ENCODE measurements at places on chromosomes 2 and 18.

DNA sequence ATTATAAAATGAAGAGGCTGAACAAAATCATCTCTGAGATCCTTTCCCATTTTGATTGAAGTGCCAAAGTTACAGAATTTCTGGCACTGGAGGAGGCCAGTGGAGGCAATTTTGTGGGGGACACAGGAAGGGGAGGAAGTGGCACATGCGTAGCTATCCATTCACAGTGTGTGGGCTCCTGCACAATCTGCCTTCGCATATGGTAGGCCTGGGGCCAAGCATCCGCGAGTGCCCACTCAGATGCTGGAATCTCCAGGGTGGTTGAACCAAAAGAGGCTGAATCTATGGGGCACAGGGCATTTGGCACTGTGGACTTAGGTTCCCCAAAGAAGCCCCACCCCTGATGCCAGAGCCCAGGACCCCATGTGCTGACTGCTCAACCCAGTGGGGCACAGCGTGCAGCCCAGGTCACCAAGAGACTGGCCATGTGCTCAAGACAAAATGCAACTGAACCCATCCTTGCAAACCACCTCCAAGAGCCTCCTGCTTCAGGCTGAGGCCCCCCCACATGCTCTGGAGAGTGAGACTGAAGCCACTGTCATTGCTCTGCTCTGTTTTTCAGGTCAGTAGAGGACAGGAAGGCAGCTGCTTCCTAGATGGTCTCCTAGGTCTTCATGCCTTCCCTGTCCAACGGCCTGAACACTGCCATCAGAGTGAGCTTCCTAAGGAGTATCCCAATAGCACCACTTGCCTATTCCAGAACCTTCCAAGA lies 28.5 kb downstream of the ST8SIA5 start:
- no peak for DNase-seq

DNA sequence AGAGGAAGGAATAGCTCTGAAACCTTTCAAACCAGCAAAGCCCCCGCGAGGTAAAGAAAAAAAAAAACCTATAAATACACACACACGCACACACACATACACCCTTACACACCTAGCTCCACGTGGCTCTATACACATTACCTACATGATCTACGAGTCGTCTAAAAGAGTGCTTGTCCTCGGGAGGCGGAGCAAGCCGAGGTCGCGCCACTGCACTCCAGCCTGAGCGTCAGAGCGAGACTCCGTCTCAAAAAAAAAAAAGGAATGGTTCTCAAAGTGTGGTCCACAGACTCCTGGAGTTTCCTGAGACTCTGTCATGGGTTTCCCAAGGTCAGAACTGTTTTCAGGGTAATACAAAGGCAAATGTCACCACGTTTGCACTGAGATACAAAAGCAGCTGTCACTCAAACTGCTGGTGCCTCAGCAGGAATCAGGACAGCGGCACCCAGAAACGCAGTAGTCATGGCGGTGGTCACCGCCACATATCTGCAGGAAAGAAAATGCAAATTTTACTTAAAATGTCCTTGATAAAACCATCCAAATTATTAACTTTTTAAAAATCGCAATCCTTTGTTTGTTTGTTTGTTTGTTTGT lies 130.0 kb upstream of the GPC1 start:
- no peak for DNase-seq

GRCh38 chr2:49827366-49827765 lies 673.1 kb upstream of the FSHR start:
- no peak for DNase-seq

DNA sequence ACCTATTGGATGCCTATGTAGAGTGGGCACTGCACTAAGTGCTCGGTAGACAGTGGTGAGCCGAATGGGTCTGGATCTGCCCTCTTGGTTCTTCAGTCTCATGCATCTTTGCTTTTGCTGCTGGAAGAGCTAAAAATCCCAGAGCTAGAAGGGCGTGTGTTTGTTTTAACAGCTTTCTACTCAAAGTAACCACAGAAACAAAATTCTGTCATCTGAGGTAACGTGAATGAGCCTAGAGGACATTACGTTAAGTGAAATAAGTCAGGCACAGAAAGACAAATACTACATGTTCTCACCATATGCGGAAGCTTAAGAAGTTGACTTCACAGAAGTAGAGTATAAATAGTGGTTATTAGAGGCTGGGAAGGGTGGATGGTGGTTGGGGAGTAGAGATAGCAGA lies 119.8 kb downstream of the PLB1 start:
- DNase-seq, result no peak

- no peak for DNase-seq
Observed at GRCh38 chr18:44793194-44793593, 112.5 kb downstream of the SETBP1 start.

DNA sequence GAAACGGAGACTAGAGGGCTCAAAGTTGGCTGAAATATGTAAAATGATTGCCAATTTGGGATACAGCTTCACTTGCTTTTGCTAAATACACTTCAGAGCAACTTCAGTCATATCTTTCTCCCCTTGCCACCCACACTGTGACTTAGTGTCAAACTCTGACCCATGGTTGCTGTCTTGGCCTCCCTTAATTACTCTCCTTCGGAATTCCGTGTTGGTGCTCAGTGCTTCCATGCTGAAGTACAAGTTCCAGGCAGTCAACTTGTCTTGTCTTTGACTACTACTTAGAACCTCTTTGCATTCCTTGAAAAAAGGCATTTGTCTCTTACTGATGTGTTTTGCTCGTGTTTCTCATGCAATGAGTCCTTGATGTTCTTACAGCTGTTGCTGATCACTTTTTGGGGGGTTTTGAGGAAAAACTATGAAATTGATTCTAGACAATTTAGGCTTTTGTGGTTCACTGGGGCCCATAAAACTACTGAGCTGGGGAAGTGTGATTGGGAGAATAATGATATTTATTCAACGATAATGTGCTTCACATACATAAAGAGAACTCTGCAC lies 146.0 kb downstream of the UBE2E3 start:
- DNase-seq, result no peak

- DNase-seq, result no peak
Observed at GRCh38 chr2:128371648-128372345, 53.1 kb upstream of the HS6ST1 start.

DNA sequence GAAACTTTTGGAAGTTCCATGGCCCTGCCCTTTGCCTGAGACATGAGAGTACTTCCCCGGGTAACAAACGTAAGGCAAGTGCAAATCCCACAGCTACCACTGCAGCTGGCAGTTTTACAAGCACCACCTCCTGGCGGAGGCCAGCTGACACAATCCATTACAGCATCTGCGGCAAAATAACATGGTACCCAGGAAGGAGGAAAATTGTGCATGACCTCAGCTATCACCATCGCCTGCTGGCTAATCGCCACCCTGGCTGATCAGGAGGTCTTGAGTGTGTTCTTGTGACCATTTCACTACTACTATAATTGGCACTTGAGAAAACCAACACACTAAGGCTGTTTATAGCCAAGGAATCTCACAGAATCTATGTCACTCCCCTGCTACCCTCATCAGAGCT lies 71.7 kb upstream of the SERPINE2 start:
- no peak for DNase-seq

GRCh38 chr18:54147439-54147838 lies 77.0 kb downstream of the MBD2 start:
- DNase-seq, result no peak

DNA sequence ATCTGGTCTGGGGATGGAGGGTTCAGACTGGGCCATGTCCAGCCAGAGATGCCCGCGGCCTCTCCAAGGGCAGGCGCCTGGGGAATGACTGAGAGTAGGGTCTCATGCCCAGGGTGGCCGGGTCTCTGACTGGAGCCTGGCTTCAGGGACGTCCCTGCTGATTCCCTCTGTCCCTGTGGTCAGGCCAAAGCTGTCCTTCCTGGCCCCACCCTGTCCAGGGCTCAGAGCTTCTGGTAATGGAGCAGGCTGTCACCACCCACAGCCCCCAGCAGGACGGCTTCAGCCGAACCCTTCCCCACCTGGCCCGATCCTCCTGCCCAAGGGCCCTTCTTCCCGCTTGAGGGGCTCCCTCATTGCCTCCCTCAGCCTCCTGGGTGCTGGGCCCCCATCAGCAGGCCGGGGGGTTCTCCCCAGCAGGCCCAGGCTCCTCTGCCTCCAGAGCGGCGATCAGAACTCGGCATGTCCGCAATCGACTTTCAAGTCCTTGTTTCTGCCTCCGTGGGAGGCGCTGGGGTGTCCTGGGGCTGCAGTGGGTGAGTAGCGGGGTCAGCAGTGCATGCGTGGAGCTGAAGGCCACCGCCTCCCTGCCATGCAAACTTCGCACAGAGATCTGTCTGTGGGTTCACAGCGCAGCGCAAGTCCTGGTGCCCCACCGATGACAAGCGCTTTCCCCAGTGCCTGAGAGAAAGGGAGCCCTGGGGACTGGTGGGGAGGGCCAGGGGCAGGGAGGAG lies 18.3 kb downstream of the RAMP1 start:
- DNase-seq, result no peak

GRCh38 chr2:143588746-143589145 lies 459.5 kb downstream of the ARHGAP15 start:
- DNase-seq, result no peak

DNA sequence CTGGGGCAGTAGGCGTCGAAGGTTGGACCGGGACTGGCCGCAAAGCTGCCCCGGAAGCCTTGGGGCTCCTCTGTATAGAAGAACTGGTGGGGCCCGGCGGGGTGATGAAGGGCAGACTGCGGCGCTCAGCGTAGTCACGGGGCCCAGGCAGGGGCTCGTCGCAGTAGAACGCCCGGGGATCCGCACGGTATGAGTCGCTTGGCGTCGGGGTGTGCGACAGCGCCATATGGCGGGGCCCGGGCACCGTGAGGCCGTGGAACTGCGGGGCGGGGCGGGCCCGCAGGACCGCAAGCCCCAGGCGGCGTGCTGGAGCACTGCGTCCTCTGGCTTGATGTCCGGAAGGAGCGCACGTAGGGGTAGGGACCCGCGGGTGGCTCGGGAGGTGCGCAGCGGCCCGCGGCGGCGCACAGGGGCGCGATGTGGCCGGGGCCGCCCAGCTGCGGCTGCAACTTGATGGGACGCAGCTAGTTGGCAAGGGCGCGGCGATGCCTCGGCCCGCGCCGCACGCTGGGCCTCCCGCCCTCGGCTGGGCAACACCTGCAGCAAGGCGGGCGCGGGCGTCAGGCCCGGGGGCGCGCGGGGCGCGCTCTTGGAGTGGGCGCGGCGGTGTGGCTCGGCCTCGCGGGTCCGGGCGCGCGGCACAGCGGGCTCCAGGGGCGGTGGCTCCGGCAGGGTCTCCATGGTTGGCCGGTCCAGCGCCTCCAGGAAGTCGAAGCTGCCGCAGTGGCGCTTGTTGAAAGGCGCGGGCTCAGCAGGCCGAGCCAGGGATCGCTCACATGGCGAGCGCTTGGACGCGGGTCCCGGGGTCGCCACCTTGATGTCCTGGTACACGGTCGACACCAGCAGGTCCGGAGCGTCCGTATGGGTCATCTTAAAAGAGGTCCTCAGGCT lies 251.4 kb downstream of the ANKRD30B start:
- no peak for DNase-seq

DNA sequence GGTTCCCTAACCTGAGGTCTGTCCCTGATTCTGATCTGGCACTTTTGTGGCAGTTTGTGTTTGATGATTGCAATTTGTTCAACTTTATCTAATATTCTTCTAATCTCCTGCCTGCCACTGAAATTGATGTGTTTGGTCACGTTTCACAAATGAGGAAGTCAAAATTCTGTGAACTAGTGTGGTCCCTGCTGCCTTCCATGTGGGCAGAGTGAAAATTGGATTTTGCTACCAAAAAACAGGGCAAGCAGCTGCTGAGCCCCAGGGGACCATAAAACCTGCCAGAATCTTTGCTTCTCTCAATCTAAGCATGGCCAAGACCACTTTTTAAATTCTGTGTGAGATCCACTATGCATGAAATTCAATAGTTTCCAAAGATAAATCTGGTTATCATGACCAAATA lies 195.5 kb upstream of the CYRIA start:
- no peak for DNase-seq

DNA sequence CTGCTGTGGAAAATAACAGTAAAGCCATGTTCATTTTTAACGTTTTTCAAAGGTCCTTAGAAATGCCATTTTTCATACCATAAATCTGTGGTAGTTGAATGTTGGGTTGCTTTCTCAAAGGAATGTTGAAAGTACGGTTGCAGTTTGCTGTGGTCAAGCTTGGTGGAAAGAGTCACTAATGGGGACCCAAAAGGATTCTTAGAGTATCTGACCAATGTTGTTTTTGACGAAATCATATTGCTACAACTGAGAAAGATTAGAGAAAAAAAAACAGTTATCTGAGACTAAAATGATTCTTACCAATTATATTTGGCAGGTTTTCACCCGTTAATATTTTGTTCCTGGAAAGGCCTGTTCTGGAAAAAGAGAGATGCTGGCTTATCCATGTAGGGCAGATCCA lies 439.5 kb upstream of the ETAA1 start:
- no peak for DNase-seq

- peak; percentile 32 for DNase-seq
Observed at GRCh38 chr2:226414335-226414734, 385.3 kb downstream of the IRS1 start.

GRCh38 chr2:226354434-226354833 lies 445.2 kb downstream of the IRS1 start:
- DNase-seq, result peak; percentile 50

- no peak for DNase-seq
Observed at GRCh38 chr2:85655961-85656417, 12.0 kb downstream of the SFTPB start.

GRCh38 chr2:160087854-160088745 lies 25.7 kb upstream of the PLA2R1 start:
- DNase-seq, result no peak

GRCh38 chr18:13183359-13183758 lies 35.2 kb upstream of the LDLRAD4 start:
- no peak for DNase-seq

DNA sequence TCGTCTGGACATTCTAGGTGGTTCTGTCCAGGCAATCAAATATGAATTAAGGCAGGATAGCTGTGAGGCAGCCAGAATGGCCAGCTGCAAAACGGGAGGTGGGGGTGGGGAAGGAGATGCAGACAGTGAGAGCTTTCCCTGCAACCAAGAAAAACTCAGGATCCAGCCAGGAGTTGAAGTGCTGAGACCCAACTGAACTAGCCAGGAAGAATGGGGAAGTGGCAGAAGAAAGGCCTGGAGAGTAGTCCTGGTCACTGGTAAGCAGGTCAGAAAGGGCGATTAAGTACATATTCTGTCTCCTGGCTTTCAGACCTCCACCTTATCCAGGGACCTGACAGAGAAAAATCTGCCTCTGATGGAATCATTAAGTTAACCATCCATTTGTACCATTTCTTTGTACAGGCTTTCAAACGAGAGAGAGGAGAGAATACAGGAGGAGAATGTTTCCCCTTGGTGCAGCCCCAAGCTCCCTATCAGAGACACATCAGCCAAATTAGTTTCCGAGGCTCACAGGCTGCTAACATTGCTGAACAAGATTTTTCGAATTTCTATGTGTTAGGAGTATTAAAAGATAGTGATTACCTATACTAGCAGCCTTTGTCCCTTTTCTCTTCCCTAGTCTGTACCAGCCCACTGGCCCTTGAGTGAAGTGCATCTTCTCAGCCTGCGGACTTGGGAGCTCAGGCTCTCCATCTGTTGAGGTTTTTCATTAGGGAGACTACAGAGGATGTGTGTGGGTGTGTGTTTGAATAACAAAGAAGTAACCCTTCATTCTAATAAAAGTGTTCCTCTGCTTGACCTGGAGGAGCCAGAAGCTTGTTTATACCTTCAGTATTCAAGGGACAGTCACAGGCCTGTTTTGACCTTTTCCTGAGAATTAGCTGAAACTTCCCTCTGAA lies 12.5 kb upstream of the HOXD1 start:
- DNase-seq, result peak; percentile 61
